ENCODE measurements at places on chromosomes 11 and 22. TPM values are rescaled to one million over a fixed set of nuclear protein-coding genes. Genes with fewer than 3 reads are reported as not detected.

- no peak within 1 kb of the TSS for H3K4me3 ChIP-seq
- H3K36me3 ChIP-seq = no peaks in the 10 kb centered on the region
- no peaks in the 10 kb centered on the region for H3K27me3 ChIP-seq
- DNase-seq = no peak
- H3K4me1 ChIP-seq = no peaks in the 10 kb centered on the region
Observed at GRCh38 chr11:60455531-60456042, at the start of gene MS4A1. Gene MS4A1, plus strand, starts transcription at chr11:60455847. Its CDS starts 6,528 bp downstream, at chr11:60462375.

DNA sequence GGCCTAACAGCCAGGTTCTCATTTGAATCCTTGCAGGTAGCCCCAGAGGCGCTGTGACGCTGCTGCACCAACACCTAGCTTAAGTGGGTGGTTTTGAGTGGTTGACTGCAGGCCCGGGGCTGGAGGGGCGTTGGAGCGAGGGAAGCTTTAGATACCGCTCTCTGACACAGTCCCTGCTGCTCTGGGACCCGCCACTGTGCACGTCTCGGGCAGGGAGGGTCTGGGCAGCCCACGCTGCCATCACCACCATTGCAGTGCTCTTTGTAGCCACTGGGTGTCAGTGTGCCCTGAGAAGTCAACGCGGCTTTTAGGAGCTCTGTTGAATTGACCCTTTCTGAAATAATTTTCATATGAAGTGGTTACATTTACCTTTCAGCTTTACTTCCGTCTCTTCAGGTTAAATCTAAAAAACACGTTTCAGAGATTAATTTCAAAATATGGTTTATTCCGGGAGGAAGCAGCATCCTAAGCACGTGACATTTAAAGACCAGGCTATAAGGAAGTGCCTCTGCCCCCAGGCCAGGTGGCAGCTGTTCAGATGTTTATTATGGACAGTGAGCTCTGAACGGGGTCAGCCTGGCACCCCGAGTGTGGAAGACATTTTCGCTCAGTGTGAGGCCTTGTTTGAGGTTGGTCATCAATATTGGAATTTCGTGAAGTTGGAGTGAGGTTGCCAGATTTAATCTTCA is 30.9 kb upstream of the PARVB start:
- peaks cover 3% of the 10 kb centered on the region for H3K4me1 ChIP-seq
- H3K27ac ChIP-seq = no peak overlapping the region
- no peak overlapping the region for H3K4me3 ChIP-seq
- no peaks in the 10 kb centered on the region for H3K27me3 ChIP-seq
- H3K36me3 ChIP-seq = peaks cover 17% of the 10 kb centered on the region

DNA sequence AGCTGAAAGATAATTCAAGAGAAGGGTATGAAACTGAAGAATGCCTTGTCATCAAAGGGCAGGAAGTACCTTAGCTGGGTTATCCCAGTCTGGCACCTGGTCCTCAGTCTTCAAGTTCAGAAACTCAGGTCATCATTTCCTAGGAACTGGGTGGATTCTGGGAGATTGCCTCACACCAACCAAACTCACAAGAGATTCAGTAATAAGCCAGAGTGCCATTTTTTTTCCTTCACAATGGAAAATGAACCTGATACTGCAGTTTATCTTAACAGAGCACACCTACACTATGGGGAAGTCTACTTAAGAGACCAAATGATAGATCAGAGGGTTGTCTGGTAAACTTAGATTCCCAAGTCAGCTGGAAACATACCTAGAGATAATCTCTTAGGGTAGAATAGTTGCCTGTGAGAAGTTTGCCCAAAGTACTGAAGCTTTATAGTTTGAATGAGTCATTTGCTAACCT is 3.8 kb upstream of the BUD13 start:
- peaks cover 5% of the 10 kb centered on the region for H3K4me1 ChIP-seq
- no peak for DNase-seq
- peaks cover 6% of the 10 kb centered on the region for H3K36me3 ChIP-seq
- H3K27me3 ChIP-seq = no peaks in the 10 kb centered on the region
- no peak overlapping the region for H3K27ac ChIP-seq
- no peak overlapping the region for H3K4me3 ChIP-seq

DNA sequence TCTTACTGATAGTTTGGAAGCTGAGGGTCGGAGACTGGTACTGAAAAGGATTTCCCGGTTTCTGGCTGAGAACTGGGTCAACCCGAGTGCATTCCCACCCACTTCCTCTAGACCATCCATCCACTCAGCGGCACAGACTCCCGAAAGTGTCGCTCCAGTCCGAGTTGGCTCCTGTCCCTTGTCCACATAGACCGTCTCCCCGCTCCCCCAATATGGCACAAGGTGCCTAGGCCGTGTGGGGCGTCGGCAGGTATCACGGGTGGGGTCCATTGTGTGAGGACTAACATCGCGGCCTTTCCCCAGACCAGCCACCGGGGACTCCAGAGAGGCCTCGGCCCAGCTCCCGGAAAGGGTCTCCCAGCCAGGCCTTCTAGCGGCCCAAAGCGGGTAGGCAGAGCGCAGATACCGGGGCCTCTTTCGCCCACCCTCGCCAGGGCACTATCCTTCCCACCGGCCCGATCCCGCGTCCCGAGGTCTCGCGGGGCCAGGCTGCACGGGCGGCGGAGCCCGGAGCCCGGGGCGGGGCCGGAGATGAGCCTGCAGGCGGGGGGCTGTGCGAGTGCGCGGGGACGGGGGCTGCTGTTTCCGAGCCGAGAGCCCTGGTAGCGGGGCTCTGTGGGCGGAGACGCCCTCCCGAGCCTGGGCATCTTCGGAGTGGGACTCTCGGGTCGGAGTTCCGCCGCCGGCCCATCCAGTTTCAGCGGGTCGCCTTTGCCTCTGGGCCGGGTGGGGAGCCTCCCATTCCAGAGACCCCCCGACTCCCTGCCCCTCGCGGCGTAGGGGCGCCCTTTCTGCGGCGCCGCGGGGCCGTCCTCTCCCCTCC is 21.1 kb downstream of the SERPINH1 start:
- DNase-seq = peak; percentile 77
- peak overlapping the region; percentile 62 for H3K27ac ChIP-seq
- H3K4me3 ChIP-seq = peak overlapping the region; percentile 57
- H3K27me3 ChIP-seq = no peaks in the 10 kb centered on the region
- no peaks in the 10 kb centered on the region for H3K36me3 ChIP-seq
- peaks cover 9% of the 10 kb centered on the region for H3K4me1 ChIP-seq

- no peak for DNase-seq
- no peak overlapping the region for H3K27ac ChIP-seq
- H3K36me3 ChIP-seq = no peaks in the 10 kb centered on the region
- H3K4me1 ChIP-seq = no peaks in the 10 kb centered on the region
- no peak overlapping the region for H3K4me3 ChIP-seq
Observed at GRCh38 chr22:47681411-47682165, 919.1 kb downstream of the TBC1D22A start.

CASP5 gene
- 0.26 TPM for total RNA-seq

GRCh38 chr11:123577081-123577598 is 77.3 kb downstream of the SCN3B start:
- H3K27ac ChIP-seq = no peak overlapping the region
- peak; percentile 35 for DNase-seq
- peaks cover 3% of the 10 kb centered on the region for H3K27me3 ChIP-seq
- H3K36me3 ChIP-seq = no peaks in the 10 kb centered on the region
- no peaks in the 10 kb centered on the region for H3K4me1 ChIP-seq
- H3K4me3 ChIP-seq = no peak overlapping the region

NOL12 gene
- total RNA-seq = 12.1 TPM

- H3K27me3 ChIP-seq = no peaks in the 10 kb centered on the region
- H3K4me3 ChIP-seq = no peak overlapping the region
- H3K4me1 ChIP-seq = no peaks in the 10 kb centered on the region
- no peaks in the 10 kb centered on the region for H3K36me3 ChIP-seq
- DNase-seq = peak; percentile 48
Observed at GRCh38 chr22:32823024-32823730, 21.7 kb downstream of the TIMP3 start.

DNA sequence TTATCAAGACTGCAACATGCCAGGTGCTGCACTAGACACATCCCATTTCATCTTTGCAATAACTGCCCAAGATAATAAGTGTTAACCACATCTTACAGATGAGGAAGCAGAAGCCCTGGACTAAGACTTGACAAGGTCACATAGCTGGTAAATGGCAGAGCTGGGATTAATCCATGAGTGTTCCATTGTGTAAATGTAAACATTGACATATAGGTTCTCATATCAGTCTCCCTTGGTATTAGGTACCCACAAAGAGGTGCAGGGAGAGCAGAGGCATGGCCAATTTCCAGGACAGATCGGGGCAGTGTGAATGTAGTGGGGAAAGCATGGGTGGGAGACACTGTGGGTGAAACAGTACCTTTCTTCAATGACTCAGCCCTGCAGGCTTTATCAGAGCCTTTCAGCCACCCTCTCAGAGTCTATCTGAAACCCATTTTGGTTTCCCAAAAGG is 17.9 kb downstream of the MICAL2 start:
- no peak for DNase-seq
- H3K27me3 ChIP-seq = no peaks in the 10 kb centered on the region
- H3K36me3 ChIP-seq = no peaks in the 10 kb centered on the region
- peaks cover 34% of the 10 kb centered on the region for H3K4me1 ChIP-seq

- DNase-seq = no peak
- no peak overlapping the region for H3K27ac ChIP-seq
- no peaks in the 10 kb centered on the region for H3K4me1 ChIP-seq
- H3K4me3 ChIP-seq = no peak overlapping the region
- peaks cover 25% of the 10 kb centered on the region for H3K27me3 ChIP-seq
Observed at GRCh38 chr11:67409261-67409666, 5.4 kb downstream of the TBC1D10C start.

SLC5A12 gene
- total RNA-seq = not detected

C11orf97 gene
- not detected for total RNA-seq

- H3K4me3 ChIP-seq = no peak overlapping the region
- no peaks in the 10 kb centered on the region for H3K4me1 ChIP-seq
- DNase-seq = no peak
- no peaks in the 10 kb centered on the region for H3K36me3 ChIP-seq
- H3K27me3 ChIP-seq = peaks cover 7% of the 10 kb centered on the region
- no peak overlapping the region for H3K27ac ChIP-seq
Observed at GRCh38 chr22:29872989-29873388, 10.0 kb upstream of the MTMR3 start.

DNA sequence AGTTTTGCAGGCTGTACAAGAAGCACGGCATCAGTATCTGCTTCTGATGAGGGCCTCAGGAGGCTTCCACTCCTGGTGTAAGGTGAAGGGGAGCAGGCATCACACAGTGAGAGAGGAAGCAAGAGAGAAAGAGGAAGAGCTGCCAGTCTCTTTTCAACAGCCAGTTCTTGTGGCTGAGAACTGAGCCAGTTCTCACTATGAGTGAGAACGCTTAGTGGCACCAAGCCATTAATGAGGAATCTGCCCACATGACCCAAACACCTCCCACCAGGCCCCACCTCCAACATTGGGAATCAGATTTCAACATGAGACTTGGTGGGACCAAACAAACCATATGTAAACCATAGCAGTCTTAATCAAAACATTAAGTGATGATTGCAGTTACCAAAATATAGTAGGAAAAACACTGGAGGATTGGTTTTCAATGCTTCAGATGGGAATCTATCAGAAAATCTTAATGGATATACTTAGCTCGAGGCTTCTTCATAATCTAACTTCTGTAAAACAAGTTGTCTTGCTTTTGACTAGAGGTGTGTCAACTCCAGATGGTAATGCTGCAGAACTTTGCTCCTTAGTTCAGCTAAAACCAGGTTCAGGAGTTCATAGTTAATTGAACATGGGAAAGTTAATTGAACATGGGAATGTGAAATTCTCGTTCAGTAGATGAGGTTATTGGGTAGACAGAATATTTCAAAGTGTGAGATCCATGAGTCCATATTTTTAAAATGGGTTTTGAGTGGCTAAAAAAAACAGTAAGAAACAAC is 12.2 kb downstream of the FAR1 start:
- no peaks in the 10 kb centered on the region for H3K36me3 ChIP-seq
- peak; percentile 21 for DNase-seq
- H3K4me1 ChIP-seq = no peaks in the 10 kb centered on the region
- H3K27ac ChIP-seq = no peak overlapping the region
- H3K27me3 ChIP-seq = no peaks in the 10 kb centered on the region
- no peak overlapping the region for H3K4me3 ChIP-seq

OOSP2 gene
- total RNA-seq = not detected

GRCh38 chr11:46378811-46379481 is 2.5 kb upstream of the MDK start:
- H3K27ac ChIP-seq = no peak overlapping the region
- DNase-seq = no peak
- H3K4me1 ChIP-seq = peaks cover 10% of the 10 kb centered on the region
- H3K4me3 ChIP-seq = no peak overlapping the region
- H3K27me3 ChIP-seq = no peaks in the 10 kb centered on the region

DNA sequence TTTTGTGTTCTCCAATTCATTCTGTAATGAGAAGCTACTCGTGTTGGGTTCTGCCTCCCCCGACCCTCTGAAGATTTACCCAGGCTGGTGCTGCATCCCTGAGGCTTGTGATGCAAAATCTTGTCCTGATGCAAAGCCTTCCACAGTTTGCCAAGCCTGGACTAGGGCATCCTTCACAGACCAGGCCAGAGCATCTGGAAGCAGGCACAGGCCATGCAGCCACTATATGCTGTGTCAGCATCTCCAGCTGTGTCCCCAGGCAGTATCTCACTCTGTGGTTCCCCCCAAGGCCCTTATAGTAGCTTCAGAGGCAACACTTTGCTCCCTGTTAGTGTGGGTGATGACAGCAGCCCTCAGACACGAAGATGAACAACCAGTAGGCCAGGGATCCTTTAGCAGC is 77.3 kb upstream of the RCN1 start:
- no peaks in the 10 kb centered on the region for H3K36me3 ChIP-seq
- no peak overlapping the region for H3K27ac ChIP-seq
- peaks cover 17% of the 10 kb centered on the region for H3K27me3 ChIP-seq
- H3K4me1 ChIP-seq = no peaks in the 10 kb centered on the region

DNA sequence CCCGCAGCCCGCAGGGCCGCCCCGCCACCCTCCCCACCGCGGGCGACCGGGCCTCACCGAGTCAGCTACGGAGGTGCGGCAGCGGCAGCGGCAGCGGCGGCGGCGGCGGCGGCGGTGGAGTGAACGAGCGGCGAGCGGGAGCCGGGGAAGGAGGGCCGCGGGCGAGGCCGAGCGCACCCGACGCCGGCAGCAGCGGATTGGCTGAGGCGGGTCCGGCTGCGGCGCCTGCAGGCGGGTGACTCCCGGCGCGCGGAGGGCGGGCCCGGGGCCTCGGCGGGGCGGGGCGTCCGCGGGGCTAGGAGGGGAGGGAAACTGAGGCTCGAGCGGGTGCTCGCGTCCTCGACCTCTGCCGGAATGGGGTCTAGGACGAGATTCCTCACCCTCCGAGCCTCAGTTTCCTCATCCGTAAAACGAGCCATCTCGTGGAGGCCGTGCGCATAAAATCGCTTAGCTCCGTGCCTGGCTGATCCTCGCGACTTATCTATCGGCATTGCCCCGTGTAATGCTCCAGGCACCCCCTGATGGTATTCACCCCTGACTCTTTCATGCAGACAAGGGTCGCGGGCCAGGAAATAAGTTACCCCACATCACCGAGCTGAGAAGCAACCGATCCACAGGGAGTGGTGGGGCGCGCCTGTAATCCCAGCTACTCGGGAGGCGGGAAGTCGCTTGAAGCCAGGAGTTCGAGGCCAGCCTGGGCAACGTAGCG is at the start of gene CPT1A:
Gene CPT1A (minus strand): TSS at position 199 of the 709 bp plus-strand sequence. CDS start 26,442 bp downstream, outside the sequence.
- H3K27me3 ChIP-seq = no peaks in the 10 kb centered on the region
- peak within 1 kb of the TSS; percentile 87 for H3K27ac ChIP-seq
- peaks cover 1% of the 10 kb centered on the region for H3K36me3 ChIP-seq
- peaks cover 13% of the 10 kb centered on the region for H3K4me1 ChIP-seq
- DNase-seq = peak; percentile 71

DNA sequence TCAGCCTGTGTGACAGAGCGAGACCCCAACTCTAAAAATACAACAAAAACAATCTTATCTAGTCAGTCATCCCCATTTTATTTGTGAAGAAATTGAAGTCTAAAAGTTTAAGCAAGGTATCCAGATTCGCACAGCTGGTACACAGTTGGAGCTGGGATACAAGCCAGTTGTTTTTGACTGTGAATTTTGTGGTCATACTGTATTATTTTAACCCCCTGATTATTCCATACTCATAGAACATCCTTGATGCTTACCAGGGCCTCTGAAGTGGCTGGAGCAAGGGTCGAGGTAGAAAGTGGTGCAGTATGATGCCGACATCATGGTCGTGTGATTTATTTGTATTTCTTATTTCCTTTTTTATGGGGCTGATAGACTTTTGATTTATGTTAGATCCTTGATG is 50.0 kb downstream of the BID start:
- H3K36me3 ChIP-seq = peaks cover 4% of the 10 kb centered on the region
- DNase-seq = peak; percentile 20
